ENCODE measurements at places on chromosomes 6 and 20.
A peak's percentile ranks its signal among the peaks of the same experiment; 100 is the strongest.

GRCh38 chr20:3106658-3107463, 22.3 kb upstream of the AVP start:
- DNase-seq = no peak

DNA sequence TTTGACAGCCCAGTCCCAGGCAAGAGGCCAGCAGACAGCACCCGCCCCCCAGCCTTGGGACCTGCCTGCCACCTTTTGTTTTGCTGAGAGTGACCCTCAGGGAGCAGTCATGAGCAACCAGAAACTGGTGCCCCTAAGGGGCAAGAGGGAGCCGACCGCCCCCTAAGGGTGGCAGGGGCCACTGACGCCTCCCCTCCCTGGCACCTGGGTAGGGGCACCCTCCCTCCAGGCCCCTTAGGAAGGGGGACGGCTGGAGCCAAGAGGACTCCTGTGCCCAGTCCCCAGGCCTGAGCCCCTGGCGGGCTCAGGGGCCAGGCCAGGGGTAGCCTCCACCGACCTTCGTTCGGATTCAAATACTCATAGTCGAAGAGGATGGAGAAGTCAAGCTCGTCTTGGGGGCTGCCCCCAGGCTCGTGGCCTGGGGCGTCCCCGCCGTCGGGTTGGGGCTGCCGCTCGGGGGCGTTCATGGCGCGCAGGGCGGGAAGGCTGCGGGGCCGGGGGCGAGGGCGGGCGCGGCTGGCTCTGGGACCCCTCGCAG, 417 bp downstream of the NFATC2 start:
- DNase-seq = peak; percentile 89

GRCh38 chr6:134519465-134519864, 201.6 kb upstream of the SGK1 start:
- DNase-seq = peak; percentile 50

DNA sequence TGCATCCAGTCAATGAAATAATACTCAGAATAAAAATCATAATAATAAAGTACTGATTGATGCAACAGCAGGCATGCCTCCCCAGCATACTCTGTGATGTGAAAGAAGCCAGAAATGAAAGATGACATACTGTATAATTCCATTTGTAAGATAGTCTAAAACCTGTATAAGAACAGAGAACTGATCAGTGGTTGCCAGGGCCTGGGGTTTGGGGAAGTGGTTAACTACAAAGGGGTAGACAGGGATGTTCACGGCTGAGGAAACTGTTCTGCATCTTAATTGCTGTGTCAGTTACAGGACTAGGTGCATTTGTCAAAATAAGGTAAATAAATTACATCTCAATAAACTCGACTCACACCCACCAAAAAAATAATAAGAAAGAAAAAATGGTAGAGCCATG, 81.3 kb upstream of the BMP2 start:
- DNase-seq = no peak

GRCh38 chr6:33297406-33297955, 1.3 kb downstream of the RGL2 start:
- peak; percentile 63 for DNase-seq

DNA sequence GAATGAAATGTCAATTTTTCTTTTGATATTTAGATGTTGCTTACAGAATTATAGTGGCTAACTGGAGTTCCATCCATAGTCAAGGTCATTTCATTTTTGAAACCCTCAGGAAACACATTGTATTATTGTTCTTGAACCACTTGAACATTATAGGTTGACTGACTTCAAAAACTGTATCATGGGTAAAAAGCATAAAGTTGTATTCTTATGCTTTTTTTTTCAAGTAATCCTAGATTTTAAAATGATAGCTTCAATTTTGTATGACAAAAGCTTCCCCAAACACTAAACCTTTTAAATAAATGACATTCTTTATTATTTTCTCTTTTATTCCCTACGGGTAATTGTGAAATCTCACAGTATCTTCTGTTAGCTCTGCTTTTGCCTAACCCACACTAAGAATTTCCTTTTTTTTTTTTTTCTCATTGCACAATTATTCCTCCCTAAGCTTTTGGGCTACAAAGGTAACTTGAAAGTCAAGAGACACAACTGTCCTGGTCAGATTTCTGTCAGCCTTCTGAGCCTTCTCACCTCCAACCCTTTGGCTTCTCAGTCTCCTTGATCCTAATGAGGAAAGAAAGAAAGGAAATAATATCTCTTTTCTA, 36.9 kb upstream of the LAMA4 start:
- no peak for DNase-seq

DNA sequence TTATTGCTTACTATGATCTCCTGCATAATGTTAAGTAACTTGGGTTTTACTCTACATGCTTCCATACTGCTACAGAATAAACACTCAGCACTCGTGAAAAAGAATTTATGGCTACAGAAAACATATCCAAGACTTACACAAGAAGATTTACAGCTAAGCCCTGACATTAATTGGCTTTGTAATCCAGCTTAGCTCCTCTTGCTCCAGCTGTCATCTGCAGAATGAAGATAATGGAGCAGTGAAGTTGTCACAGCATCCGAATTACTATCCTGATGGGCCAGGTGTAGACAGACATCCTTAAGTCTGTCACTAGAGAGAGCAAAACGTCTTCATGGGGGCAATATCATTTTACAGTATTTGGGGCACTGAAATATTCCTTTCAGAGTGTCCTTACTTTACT, 155.3 kb downstream of the PRKN start:
- DNase-seq = no peak

DNA sequence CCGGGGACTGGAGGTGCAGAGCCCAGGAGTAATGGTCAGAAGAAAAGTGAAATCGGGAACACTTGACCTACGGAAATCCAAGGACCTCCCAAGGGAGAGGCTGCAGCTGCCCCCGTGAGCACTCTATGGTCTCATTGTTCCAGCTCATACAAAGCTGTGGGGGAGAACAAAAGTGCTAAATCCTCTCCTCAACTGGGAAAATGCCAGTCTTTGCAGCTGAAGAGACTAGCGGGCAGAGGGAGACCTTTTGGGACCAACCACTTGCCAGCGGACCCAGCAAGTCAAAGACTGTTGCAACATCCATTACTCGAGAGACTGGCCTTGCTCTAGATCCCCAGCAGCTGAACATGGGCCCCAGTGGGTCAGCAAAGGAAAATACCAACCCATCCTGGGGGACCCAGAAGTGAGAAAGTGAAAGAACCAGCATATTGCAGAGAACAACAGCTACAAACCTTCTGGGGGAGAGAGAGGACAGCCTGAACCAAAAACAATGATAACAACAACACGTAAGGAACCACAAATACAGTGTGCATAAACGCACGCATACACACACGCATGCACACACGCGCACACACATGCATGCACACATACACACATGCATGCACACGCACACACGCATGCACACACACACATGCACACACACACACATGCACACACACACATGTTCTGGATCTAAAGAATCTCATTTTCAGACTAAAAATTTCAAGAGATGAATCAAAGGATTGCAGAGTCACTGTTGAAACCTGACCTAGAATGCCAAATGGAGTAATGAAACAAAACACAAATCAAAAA, 24.7 kb upstream of the ELMO2 start:
- DNase-seq = no peak

DNA sequence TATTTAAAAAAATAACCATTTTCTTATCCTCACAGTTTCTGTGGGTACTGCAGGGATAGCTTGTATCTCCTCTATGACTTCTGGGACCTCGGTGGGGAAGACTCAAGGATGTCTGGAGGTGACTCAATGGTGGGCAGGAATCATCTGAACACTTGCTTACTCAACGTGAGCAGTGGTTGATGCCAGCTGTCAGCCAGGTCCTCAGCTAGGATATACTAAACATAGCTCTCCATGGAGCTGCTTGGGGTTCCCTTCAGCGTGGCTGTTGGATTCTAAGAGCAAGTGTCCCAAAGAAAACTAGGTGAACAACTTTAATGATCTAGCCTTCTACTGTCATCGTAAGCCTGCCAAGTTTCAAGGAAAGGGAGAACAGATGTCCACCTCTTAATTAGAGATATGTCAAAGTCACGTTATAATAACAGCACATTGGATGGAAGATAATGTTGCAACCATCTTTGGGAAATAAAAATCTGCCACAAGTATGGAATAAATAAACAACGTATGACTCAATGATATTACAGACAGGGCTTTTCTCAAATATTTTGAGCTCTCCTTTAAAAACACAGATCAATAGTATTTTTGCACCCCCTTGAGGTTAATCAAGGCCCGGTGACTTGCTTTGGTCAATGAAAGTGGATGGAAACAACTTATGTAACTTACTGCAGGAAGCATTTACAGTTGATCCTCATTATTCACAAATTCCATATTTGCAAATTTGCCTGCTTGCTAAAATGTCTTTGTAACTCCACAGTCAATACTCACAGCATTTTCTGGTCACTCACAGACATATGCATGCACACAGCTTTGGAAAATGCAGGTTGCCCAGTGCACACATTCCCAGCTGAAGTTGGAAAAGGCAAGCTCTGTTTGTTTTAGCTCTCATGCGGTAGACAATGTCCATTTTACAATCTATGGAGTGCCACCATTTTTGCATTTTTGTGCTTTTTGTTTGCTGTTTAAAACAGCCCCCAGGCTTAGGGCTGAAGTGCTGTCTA, 6.6 kb upstream of the HEBP2 start:
- DNase-seq = no peak

DNA sequence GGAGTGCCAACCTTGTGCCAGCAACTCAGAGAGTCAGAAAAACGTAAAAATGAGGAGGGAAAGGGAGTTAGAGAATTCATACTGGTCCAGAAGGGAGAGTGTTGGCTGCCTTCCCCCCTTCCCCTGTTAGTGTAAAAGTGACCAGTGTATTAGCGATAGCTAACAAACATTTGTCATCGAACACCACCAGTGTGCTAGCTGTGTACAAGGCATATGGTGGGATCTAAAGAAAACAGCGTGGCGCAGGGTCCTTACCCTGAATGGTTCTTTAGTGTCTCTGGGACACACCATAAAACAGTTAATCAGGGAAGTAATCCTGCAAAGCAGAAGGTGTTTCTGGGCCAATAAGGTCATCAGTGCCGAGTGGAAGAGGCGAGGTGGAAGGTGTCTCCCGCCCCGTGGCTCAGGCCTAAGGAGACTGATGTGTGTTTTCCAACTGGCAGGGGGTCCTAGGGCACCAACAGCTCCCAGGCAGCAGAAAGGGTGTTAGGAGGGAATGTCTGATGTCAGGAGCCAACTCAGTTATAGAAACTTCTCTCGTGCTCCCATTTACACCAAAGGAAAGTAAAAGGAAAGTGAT, 91.9 kb downstream of the TCP11 start:
- DNase-seq = no peak

- no peak for DNase-seq
Observed at GRCh38 chr6:24702720-24703282, 16.2 kb downstream of the C6orf62 start.

- no peak for DNase-seq
Observed at GRCh38 chr6:3208098-3208774, 19.2 kb downstream of the TUBB2B start.

DNA sequence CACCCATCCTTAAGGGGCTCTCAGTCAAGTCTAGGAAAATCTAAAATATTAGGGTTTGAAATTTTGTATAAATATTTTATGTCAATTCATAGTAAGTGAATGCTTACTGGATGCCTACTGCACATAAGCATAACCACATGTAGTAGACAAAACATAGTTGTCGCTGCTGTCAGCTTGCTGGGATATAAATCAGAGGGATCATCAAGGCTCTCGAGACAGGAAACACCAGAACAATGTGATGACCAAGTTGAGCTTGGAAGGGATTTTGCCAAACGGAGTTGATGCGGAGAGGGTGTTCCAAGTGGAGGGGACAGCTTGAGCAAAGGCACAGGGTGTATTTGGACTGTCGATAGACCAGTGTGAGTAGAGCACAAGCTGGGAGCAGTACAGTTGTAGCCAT, 105.8 kb upstream of the SUPT3H start:
- no peak for DNase-seq

DNA sequence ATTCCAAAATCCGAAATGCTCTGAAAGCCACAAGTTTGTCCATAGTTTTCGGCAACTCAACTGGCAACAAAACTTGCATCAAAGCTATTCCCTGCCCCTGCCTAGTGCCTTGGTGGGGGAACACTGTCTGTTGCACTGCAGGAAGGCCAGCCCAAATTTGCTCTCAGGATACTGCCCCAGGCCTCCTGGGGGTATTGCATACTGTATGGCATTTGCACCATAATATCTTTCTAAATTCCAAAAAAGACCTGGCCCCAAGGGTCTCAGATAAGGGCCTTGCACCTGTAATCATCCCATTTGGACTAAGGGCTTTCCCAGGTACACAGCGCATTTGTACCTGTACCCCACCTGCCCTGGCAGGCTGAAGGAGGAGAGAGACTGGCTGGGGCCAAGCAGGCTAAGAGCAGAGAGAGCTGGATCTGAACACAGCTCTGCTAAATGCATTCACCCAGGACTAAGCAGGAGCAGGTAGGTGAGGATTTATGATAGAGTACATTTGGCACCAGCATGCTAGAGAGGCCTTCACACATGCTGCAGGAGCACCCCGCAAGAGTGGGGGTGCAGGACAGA, 4.0 kb upstream of the GRM4 start:
- DNase-seq = no peak

- DNase-seq = no peak
Observed at GRCh38 chr6:12022953-12023388, 10.9 kb downstream of the HIVEP1 start.

GRCh38 chr6:87791982-87792381, 89.9 kb upstream of the AKIRIN2 start:
- no peak for DNase-seq

- no peak for DNase-seq
Observed at GRCh38 chr6:56101141-56101553, 146.2 kb downstream of the COL21A1 start.

DNA sequence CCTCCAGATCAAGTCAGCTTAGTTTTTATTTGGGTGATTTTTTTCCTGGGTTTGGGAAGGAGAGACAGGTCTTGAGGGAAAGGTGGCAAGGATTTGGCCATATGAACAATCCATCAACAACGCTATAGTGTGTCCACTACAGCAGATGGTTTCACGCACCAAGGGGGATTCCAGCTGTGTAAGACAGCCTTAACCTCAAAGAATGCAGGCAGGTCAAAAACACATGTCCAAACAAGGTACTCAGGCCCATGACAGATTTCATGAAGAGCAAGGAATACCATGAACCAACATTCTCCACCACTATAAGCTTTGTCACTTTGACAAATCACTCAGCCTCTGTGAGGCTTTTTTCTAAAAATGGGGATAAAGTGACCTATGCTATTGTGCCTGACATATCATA, 2.0 kb downstream of the AIF1 start:
- no peak for DNase-seq

GRCh38 chr20:32651537-32651936, 22.2 kb downstream of the C20orf203 start:
- peak; percentile 26 for DNase-seq

DNA sequence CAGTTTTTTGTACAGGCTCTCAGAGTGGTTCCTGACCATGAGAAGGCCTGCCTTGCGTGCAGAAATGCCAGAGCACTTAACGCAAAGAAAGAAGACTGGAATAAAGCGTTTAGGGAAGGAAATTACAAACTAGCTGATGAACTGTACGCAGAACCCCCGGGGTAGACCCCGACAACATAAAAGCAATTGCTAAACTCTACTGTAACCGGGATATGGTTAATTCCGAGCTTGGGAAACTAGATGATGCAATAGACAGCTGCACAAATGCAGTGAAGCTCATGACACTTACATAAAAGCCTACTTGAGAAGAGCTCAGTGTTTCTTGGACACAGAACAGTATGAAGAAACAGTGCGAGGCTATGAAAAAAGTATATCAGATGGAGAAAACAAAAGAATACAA, 35.7 kb downstream of the CITED2 start:
- no peak for DNase-seq

All from B cell (primary cell).